Stimulated activated naive CD4-positive, alpha-beta T cell (primary cell): ENCODE measurements at places on chromosomes 3 and 15.

- DNase-seq: no peak
Observed at GRCh38 chr3:39180183-39180545, 12.2 kb downstream of the XIRP1 start.

DNA sequence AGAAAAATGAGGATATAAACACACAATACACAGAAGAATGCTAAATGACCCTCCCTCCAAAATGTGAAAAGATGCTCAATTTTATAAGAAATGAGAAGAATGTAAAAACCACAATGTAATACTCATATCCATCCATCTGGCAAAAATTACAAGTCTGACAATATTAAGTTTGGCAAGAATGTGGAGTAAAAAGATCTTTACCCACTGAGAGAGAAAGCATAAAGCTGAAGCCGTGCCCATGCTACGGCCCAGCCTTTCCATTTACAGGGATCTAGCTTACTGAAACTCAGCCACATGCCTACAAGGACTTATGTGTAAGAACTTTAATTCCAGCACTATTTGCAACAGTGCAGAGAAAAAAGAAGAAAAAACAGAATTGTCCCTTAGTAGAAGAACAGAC lies 42.9 kb downstream of the ATP13A3 start:
- DNase-seq: no peak

- DNase-seq: no peak
Observed at GRCh38 chr15:86624261-86625036, 544.8 kb downstream of the AGBL1 start.

DNA sequence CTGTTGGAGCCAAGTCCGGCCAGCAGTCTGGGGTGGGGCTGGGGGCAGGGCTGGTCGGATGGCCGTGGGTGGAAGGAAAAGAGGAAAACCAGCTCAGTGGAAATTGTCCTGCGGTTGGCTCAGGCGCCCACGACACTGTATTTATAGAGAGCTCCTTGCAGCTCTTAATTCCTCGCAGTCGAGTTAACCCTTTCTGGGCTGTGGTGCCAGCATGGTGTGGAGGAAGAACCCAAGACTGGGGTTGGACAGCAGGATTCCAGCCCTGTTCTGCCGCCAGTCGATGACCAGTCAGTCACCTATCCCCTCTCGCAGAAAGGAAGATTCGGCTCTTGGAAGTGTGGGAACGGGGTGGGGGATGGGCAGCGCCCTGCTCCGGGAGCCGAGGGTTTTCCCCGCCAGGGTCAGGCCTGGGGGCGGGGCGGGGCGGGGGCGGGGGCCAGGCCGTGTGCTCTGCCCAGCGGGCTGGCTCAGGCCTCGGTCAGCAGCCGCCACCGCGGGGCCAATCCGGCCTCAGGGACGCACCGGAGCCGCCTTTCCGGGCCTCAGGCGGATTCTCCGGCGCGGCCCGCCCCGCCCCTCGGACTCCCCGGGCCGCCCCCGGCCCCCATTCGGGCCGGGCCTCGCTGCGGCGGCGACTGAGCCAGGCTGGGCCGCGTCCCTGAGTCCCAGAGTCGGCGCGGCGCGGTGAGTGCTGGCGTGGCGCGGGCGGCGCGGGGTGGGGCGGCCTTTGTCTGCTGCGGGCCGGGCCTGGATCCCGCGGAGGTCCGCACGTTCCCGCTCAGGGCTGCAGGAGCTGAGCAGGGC lies at the start of gene CD276:
CD276 (plus strand) TSS at position 607 of the 804 bp plus-strand sequence. CDS start 15,257 bp downstream, outside the sequence.
- DNase-seq: no peak

DNA sequence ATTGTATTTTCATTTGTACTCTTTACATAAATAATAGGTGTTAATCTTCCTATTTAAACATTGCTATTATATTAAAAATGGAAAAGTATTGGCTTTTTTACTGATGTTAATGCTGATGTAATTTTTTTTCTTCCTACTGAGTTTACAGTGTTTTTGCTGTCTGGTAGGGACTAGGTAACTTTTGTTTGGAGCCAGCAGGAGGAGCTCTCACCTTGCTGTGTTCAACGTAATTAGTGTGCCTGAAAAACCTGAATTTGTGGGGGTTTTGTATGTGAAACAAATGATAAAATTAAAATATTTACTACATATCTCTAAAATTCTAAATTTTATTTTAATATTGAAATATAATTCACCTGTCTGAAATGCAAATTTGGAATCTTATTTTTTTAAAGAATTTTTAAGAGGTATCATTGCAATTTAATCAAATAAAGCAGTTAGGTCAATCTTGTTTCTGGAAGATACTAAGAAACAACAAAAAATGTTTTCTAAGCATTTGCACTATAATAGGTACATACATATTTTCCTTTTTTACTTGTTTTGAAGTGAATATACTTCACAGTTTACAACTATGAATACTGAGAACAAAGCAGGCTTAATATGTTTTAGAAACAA lies 48.8 kb downstream of the EPHA6 start:
- DNase-seq: no peak

DNA sequence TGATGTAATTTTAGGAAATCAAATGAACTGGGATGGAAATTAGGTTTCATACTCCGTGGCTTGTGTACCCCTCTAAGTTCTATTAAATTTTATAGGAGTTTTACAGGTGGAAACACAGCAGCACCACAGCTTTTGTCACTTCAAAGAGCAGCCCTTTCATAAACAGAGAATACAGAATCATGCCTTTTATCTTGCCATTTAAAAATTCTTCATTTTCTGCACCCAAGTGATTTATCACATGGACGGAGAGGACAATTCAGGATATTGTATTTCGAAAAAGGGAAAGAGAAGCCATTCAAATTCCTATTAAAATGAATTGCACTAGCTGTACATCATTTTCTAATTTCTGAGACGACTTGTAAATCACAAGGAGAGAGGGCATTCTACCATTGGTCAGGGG lies 245.4 kb downstream of the PTPRG start:
- no peak for DNase-seq

GRCh38 chr3:63470745-63471144 lies 181.7 kb upstream of the SNTN start:
- no peak for DNase-seq

- no peak for DNase-seq
Observed at GRCh38 chr3:138686771-138687221, 78.2 kb downstream of the FAIM start.

DNA sequence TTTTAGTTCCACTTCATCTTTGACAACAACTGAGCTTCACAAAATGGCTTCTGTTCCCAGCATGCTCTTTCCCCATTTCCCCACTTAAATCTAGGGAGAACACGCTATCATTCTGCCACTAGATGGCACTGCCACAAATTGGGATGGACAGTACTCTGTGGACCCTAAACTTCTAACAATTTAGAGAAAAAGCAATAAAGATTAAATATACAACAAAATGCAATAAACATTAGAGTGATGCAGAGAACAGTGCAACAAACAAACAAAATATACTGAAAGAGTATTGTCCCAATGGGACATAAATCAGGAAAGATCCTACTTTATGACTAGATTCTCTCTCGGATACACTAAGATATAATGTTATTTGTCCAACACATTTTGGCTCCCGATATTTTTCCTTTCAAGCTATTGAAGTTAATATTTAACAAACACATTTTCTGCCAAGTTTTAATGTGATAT lies 169.7 kb upstream of the TMCO5A start:
- no peak for DNase-seq

GRCh38 chr3:69691860-69692259 lies 47.4 kb upstream of the MITF start:
- no peak for DNase-seq

- no peak for DNase-seq
Observed at GRCh38 chr3:152606146-152606545, 228.8 kb upstream of the P2RY1 start.

DNA sequence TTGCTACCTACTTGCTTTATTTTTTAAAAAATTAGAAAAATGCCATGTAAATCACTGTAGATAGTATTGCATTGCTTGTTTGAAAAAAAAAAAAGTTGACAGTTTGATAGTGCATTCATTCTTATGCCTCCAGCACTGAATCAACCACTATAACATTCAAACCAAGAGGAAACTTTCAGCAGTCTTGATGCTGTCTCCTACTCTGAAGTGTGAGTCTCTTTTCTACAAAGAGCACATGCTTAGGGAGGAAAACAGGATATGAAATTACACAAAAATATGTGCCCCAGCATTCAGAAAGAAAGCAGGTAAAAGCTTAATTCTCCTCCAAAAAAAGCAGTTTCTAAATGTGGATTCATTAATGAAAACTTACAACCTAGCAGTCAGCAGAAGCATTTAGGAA lies 78.3 kb downstream of the ZBTB20 start:
- no peak for DNase-seq

GRCh38 chr3:183122257-183122932 lies 23.1 kb upstream of the MCCC1 start:
- no peak for DNase-seq

DNA sequence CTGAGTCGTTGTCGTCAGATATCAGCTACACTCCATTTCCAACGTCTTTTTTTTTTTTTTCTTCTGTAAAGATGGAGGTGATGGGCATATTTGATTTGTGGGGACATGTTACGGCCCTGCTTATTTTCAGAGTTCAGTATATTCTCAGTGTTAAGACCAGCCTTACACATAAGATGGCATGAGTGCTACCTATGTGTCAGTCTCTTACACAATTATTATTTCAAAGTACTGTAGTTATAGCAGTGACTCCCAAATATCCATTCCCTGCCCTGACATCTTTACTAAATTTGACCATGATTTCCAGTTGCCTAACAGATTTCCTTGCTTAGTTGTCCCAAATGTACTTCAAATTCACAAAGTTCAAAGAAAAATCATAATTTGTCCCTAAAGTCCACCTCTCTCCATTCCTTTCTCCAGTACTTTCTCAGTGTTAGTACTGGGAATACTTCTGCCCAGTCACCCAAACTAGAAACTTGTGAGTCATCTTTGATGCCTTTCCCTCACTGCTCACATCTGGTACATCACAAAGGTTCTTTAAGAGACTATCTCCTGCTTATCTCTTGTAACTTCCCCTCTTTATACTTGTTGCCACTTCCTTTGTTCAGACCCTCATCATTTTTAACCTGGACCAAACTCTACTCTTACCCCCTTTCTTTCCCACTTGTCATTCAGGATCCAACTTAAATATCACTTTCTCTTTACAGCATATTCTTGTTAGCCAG lies 67.0 kb downstream of the ZNF609 start:
- no peak for DNase-seq

- no peak for DNase-seq
Observed at GRCh38 chr15:55937040-55937439, 56.4 kb downstream of the NEDD4 start.
